Cardiac fibroblast (primary cell): ENCODE measurements at places on chromosomes 5 and 9.
A peak's percentile ranks its signal among the peaks of the same experiment; 100 is the strongest.

- DNase-seq: peak; percentile 33
These were observed 83.3 kb downstream of the GLDC start for GRCh38 chr9:6562201-6562600.

DNA sequence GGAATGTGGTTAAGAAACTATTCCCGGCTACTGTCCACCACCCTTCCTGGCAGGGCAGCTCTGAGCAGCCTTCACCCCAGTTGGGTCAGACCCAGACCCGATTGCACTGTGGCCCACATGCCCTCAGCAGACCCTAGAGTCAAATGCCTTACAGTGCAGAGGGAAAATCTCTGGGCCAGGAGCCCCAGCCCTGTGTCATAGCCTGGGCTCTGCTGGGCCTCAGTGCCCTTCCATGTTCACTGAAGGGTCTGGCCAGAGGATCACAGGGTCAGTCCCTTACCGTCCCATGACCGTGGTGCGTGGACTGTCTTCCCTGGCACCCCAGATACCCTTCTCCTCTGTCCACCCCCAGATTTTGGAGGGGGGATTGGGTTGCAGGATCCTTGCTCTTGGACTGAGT is 73.5 kb upstream of the COL5A1 start:
- no peak for DNase-seq

DNA sequence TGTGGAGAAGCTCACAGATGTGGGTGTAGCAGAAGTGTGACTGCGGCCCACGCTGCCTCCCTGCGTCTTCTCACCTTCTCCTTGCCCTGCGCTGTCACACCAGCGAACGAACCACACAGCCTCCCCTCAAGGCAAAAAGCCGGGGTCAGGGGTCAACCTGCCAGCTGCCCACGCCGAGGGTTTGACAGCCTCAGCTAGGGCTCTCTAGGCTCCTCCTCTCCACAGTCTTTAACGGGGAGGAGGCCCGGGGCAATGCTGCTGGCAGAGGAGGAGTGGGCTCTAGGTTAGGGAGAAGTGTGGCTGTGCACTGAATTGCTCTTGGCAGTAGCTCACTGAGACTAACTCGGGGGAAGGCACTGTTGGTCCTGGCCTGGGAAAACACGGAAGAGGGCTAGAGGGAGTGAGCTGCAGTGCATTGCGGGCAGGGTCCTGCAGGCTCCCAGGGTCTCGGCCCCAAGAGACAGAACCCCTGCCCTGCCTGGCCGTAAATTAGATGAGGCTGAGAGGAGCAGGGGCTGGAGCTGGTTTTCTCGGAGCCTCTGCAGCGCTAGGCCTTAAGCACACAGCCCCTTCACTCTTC is 4.2 kb upstream of the TRIM52 start:
- no peak for DNase-seq

DNA sequence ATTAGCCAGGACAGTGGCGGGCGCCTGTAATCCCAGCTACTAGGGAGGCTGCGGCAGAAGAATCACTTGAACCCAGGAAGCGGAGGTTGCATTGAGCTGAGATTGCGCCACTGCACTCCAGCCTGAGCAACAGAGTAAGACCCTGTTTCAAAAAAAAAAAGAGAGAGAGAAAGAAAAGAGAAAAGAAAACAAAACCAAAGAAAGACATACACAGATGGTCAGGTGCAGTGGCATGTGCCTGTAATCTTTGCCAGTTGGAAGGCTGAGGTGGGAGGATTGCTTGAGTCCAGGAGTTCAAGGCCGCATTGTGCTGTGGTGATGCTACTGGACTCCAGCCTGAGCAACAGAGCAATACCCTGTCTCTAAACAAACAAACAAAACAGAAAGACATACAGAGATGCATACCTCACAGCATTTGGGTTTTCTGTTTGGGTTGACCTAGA is 10.0 kb upstream of the PSAT1 start:
- no peak for DNase-seq

DNA sequence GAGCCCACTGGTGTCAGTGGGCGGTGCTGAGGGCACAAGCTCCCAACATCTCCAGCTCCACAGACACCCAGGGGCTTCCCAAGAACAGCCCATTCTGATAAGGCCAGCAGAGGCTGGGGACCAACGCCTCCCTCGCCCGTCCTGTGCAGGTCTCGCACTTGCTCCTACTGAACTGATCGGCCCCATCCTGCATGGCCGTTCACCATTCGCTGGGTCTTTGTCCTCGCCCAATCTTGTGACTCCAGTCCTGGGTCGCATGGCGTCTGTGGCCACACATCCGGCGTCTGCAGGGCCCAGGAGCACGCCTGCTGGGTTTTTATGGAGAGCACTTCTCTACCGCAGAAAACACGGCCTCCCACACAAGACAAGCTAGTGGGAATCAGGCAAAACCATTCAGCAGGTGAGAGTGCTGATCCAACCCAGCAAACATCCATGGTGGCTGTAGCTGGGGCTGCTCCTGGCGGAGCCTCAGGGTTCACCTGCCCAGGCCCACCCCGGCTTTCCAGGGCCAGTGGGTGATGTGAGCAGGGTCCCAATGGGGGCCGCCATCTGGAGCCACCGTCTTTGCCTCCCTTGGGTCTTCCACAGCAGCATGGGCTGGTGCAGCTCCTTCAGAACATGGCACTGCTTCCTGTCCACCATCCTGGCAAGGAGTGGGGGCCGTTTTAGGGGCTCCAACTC is 7.4 kb downstream of the LRRC14B start:
- no peak for DNase-seq

DNA sequence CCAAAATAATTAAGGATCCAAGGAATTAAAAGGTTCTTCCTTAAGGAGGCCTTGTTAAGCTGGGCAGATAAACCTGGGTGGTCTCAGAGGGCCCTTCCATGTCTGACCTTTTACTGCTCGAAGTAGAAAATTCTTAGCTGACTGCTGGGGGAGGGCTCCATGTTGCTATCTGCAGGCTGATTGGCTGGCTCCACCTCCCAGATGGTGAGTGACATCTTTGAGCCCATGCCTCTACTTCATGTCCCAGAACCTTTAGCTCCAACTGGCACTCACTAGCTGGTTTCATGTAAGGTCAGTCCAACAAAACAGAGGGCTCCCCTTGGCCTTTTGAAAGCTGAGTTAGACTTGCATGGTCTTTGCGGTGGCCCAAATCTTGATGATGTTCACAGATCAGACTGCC is 188.2 kb downstream of the PAX5 start:
- DNase-seq: no peak

GRCh38 chr9:71721855-71722254 is 46.5 kb downstream of the CEMIP2 start:
- peak; percentile 33 for DNase-seq

DNA sequence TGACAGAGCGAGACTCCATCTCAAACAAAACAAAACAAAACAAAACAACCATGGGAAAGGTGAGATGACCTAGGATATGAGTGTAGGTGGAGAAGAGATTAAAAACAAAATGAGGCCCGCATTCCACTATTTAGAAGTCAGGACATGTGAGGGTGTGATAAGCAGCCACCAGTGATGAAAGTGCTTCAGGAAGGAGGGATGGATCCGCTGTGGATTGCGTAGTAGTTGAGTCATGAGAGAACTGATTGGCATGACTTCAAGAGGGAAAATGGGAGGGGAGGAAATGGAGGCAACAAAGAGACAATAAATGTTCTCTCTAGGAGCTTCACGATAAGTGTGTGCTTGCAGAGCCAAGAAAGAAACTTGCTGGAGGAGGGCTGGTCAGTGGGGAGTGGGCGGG is 367.6 kb downstream of the ARL15 start:
- DNase-seq: peak; percentile 89

- no peak for DNase-seq
These were observed 1051.3 kb upstream of the DMAC1 start for GRCh38 chr9:8850914-8851313.

- DNase-seq: no peak
These were observed 6.2 kb upstream of the PDLIM4 start for GRCh38 chr5:132251220-132251725.

- DNase-seq: no peak
These were observed 150.0 kb upstream of the IRX2 start for GRCh38 chr5:2901511-2901910.

DNA sequence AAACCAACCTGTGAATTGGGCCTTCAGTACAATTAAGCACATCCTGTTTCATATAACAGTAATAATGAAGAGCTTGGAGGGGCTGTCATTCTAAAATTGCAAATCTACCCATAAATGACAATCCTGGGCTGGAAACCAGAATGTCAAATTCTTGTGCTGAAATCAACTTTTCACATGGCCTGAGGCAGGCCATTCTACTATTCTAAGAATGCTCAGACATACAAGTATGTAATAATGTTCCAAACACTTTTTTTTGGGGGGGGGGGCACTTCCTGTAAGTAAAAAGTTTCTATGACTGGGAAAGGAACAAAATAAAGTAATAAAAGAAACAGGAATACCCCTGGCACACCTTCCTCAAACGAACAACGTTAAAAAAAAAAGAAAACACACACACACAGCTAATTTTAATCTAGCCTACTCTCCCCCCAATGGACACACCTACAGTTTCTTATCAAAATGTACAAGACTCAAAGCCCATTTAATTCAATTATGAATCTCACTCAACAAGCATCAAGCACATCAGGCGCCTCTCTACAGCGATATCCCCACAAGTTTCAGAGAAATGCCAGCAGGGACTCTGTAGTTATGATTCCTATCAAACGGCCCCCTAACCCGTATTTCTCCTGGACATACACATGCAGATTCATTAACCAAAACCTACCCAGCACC is 1.4 kb downstream of the ETF1 start:
- peak; percentile 37 for DNase-seq

GRCh38 chr5:151720215-151720614 is 33.5 kb upstream of the SPARC start:
- DNase-seq: no peak

GRCh38 chr5:98458004-98458403 is 315.5 kb upstream of the RGMB start:
- peak; percentile 84 for DNase-seq

DNA sequence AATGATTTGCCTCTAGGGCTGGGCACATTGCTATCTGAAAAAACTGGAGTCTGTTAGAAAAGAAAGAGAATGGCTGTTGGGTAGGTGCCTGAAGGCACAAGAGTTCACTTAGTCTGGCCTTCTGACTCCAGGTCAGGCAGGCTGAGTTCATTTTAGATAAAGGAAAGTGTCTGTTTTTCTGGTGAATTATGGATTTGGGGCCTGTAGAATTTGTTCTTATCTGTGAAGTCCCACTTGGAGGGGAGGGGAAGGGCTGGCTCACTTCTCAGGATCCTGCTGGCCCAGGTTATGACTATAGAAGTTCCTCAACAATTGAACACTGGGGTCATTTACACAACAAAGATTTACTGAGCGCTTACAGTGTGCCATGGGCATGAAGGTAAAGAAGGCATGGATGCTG is 11.5 kb upstream of the SEPTIN8 start:
- no peak for DNase-seq

DNA sequence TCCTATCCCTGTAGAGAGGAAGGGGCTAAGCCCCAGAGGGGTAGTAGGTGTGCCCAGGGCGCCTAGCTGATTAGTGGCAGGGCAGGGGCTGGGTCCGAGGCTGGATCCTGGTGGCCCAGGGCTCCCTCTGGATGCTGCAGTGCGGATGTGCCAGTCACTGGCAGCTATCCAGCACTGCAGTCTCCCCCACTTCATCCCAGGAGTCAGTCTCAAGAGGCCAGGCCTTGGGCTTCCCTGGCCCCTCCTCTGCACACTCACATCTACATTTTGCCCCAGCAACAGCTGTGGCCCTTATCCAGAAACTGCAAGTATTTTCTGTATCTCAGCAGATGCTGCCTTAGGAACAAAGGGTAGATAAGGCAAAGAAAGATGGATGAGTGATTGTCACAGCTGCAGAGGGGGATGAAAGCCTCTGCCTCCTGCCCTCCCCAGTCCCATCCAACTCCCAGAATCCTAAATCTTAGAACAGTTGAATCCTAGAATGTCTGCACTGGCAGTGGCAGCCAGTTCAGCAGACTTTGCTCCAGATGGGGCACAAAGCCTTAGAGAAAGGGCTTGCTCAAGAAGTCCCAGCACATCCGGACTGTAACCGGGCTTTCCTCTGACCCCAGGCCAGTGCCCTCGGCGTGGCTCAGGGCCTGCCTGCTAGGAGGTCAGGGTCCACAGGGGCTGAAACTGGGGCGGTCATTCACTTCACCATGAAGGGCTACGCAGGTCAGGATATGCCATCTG is 1.6 kb downstream of the ANXA6 start:
- DNase-seq: peak; percentile 74

DNA sequence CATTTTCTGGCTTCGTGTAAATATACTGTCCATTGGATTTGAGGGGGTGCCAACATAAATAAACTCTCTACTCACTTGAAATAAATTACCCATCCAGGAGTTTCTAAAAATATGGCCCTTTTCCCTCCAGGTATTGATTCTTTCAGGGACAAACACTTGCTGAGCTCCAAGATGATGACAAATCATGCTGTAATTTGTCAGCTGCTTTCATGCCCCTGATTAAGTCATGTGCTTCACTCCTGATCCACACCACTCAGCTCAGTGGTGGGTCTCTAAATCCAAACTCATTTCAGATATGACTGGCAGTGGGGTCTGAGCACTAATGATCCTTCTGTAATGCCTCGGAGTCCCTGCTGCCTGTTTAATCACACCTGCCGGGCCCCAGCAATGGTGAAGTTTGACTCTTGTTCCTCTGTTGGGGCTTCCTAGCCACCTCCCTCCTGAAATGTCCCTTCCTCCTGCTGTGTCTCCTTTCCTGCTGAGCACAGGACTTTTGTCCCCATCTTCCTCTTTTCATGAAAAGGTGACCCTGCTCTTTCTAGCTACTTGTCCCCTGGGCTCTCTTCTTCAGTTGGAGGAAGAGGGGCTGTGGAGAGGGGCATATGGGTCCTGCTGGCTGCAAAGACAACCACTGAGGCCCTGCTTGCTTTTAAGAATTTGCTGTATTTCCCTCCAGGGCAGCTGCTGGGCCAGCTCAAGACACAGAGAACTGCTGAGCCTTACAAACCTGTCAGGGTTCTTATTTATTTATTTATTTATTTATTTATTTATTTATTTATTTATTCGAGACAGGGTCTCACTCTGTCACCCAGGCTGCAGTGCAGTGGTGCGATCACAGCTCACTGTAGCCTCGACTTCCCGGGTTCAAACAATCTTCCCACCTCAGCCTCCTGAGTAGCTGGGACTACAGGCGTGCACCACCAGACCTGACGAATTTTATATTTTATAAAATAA is 200.0 kb downstream of the ATP10B start:
- no peak for DNase-seq
